ENCODE measurements at places on chromosomes 4 and X.
A peak's percentile ranks its signal among the peaks of the same experiment; 100 is the strongest.

- DNase-seq, result no peak
These were observed 92.2 kb upstream of the GPR34 start for GRCh38 chrX:41596596-41596995.

GRCh38 chr4:182294451-182294850 lies 51.2 kb downstream of the TENM3 start:
- DNase-seq, result no peak

GRCh38 chr4:150722908-150723362 lies 141.0 kb downstream of the MAB21L2 start:
- DNase-seq, result no peak

- no peak for DNase-seq
These were observed 58.7 kb downstream of the CCKAR start for GRCh38 chr4:26431461-26432180.

DNA sequence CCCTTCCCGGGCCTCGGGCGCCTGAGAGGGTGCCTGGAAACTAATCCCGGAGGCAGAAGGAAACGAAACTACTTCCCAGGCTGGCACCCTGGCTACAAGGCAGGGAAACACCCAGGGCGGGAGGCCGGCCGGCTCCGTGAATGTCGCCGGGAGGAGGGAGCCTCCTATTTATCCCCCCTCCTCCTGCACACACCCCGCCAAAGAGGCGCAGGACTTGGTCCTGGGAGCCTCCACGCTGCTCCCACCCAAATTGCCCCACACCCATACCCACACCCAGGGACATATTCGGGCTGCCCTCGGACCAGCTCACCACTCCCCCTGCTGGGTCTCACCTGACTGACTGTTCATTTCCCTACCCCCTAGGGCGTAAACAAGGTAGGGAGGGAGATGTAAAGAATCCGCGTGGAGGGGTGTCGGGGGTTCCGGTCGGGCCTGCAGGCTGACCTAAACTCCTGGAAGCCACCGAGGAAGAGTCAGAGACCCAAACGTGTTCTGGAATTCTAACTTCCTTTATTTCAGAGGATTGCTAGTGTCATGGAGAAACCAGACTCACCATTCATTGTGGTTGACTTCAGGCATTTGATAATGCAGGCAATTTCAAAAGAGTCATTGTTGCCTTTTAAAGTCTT lies at the start of gene BTC:
BTC (minus strand) TSS at position 142 of the 629 bp plus-strand sequence. CDS start 198 bp downstream, outside the sequence.
- no peak for DNase-seq

- DNase-seq, result no peak
These were observed 56.6 kb downstream of the ANAPC10 start for GRCh38 chr4:145041378-145041777.

GRCh38 chr4:126794363-126794762 lies 838.4 kb upstream of the INTU start:
- DNase-seq, result no peak

GRCh38 chrX:120137439-120137838 lies 21.0 kb upstream of the RHOXF2 start:
- no peak for DNase-seq

- DNase-seq, result no peak
These were observed 17.4 kb upstream of the RAB40A start for GRCh38 chrX:103536732-103537131.

DNA sequence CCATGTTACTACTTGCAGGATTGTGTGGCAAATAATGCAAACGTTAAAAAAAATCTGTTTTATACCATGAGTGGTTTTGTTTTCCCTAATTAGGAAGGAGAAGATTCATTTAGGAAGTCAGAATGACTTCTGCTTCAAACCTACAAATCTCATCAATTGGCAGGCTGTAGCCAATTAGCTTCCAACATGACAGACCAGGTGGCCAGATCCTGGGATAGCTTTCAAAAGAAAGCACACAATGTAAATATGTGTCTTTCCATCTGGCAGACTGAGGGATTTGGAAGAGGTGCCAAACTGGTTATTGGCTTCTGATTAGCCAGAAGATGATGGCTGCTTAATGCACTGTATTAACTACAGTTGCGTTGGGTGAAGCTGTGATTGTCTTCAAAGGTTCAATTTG lies 432.8 kb downstream of the ANKRD50 start:
- peak; percentile 82 for DNase-seq

DNA sequence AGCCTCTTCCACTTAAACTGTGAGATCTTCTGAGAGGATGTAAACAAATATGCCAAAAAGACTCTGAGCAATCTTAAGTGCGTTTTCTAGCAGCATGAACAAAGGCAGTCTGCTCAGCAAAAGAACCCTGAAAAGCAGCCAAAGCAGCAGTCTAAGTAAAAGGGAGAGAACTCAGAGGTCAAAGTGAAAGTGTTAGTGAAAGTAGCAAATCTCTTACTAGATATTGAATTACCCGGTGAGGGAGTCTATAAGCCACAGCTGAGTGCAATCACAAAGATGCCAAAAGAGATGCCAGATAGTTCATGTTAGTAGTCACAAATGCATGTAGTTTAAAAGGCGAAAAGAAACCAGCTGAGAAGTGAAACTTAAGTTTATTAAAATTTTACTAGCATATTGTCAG lies 7.9 kb upstream of the GNRHR start:
- no peak for DNase-seq

GRCh38 chrX:71935476-71935875 lies 24.8 kb downstream of the NHSL2 start:
- peak; percentile 79 for DNase-seq

GRCh38 chr4:111802191-111802590 lies 343.1 kb upstream of the FAM241A start:
- no peak for DNase-seq

- DNase-seq, result peak; percentile 90
These were observed 55.5 kb downstream of the LUZP4 start for GRCh38 chrX:115344885-115345614.

DNA sequence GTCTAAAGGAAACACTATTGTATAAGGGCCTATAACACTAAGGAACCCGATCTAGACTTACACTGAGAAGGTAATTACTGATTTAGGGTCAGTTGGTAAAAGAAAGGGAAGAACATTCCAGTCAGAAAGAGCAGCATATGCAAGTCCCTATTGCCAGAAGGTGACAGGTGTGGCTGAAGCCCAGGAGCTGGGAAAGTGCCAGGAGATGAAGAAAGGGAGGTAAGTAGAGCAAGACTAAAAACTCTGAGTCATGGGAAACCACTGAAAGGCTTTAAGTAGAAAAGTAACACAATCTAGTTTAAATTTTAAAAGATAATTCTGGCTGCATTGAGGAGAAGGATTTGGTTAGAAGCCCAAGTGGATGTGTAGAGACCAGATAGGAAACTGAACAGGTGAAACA lies 77.7 kb upstream of the INTU start:
- no peak for DNase-seq

DNA sequence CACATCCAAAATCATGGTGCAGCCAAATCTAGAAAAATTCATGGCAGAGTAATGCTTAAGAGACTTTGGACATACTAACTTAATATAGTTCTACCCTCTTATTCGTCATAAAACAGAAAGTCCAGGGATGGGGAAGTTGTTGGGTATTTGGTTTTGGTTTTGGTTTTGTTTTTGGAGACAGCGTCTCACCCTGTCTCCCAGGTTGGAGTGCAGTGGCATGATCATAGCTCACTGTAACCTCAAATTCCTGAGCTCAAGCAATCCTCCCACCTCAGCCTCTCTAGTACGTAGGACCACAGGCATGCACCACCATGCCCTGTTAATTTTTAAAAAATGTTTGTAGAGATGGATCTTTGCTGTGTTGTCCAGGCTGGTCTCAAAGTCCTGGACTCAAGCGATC lies 271.8 kb upstream of the TENM3 start:
- no peak for DNase-seq

GRCh38 chrX:70453024-70453618 lies 8.5 kb downstream of the DLG3 start:
- DNase-seq, result no peak

GRCh38 chrX:14932136-14932535 lies 58.9 kb downstream of the MOSPD2 start:
- DNase-seq, result no peak

- DNase-seq, result no peak
These were observed 74.1 kb downstream of the ARSJ start for GRCh38 chr4:113905301-113905700.

DNA sequence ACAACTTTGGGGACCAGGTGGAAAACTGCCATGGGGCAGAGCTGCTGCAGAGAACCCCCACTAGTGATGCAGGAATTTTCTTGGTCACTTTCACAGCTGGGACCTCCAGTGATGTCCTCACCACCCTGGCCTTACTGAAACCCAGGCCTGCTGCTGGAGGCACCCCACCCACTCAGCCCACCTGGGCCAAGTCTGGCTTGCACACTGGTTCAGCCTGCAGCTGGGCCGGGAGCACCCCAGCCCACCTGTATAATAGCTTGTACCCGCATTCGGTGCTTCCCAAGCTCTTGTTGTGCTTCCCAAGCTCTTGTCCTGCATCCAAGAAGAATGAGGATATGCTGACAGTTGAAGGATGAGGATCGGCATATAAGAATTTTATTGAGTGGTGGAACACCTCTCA lies 86.4 kb upstream of the ZMAT1 start:
- no peak for DNase-seq

DNA sequence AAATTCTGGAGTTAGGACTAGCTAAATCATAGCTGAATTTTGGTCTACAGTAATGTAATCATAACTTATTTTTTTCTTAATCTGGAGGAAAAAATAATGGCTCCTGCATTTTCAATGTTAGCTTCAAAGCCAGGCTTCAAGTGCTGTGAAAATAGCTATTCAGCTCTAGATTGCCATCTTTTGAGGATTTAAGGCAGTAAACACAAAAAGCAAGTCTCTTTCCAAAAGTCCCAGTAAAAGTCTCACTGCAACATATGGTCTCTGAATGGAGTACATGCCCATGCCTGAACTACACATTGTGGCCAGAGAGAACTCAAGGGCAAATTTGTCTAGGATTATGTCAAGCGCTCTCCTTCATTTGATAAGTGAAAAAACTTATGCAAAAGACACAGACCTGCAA lies 720.9 kb downstream of the FSTL5 start:
- no peak for DNase-seq

DNA sequence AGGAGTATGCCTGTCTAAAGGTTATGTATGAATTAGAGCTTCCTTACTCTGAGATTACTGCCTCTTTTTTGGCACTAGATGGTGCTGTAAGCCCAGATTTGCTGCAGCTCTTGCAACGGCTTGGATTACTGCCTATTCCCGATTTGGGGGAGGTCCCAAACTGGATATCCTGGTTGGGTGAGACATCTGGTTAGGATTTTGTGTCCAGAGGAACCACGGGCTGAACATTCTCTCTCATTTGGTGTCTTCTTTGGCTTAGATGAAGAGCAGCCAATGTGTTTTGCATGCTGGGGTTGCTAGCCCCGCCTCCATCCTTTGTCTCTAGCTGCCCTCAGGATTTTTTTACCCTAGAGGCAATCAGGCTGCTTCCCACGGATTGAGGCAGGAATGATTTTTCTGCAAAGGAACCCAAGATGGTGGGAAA lies 31.9 kb downstream of the F8A1 start:
- peak; percentile 54 for DNase-seq

GRCh38 chrX:17377091-17377717 lies 2.2 kb downstream of the NHS start:
- peak; percentile 62 for DNase-seq

DNA sequence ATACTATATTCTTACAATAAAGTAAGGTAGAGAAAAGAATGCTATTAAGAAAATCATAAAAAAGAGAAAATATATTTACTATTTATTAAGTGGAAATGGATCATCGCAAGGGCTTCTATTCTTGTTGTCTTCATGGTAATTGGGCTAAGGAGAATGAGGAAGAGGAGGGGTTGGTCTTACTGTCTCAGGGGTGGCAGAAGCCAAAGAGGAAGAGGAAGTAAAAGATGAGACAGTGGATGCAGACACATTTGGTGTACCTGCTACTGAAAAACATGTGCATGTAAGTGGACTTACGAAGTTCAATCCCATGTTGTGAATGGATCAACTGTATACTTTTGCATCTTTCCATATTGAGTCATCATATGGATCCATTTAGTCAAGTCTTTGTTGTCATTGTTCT lies 1502.1 kb upstream of the ADGRL3 start:
- no peak for DNase-seq

DNA sequence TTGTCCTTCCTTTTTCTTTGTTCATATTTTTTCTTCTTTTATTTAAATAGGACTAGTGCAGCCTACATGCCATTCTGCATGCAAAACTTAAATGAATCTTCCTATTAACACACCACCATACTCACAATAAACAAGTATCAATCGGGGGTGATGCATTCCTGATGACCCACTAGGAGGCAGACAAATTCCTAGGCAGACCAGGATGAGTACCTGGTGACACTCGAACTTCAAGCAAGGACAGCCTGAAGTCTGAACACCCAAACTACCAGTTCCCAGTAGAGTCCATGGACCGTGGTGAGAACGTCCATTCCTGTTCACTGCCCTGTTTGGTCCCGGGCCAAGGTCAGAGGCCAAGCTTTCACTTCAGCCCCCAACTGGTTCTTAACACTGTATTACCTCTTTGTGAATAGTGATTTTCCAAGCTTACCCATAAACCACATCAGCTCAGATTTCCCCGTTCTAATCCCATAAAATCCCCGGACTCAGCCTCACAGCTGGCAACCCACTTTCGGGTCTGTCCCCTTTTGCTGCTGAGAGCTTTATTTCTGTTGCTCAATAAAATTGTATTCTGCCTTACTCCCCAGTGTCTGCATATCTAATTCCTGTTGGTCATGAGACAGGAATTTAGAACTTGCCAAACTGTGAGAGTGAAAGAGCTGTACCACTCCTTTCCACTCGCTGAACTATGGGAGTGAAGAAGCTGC lies 1286.6 kb downstream of the FSTL5 start:
- DNase-seq, result no peak

DNA sequence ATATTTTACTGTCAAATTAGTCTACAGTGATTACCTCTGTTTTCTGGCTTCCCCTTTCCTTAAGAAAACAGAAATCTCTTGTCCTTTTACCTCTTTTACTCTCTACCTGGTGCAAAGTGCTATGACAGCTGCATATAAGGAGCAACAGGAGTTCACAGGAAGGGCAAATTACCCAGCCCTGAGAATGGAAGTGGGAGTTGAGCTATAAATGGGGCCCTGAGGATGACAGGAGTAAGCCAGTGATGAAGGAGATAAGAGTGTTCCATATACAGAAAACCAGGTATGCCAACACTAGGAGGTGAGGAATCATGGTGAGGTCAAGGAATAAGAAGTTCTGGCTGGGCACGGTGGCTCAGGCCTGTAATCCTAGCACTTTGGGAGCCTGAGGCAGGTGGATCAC lies 4.5 kb upstream of the HSD17B13 start:
- DNase-seq, result no peak

GRCh38 chr4:14371131-14371530 lies 631.1 kb upstream of the CPEB2 start:
- no peak for DNase-seq

DNA sequence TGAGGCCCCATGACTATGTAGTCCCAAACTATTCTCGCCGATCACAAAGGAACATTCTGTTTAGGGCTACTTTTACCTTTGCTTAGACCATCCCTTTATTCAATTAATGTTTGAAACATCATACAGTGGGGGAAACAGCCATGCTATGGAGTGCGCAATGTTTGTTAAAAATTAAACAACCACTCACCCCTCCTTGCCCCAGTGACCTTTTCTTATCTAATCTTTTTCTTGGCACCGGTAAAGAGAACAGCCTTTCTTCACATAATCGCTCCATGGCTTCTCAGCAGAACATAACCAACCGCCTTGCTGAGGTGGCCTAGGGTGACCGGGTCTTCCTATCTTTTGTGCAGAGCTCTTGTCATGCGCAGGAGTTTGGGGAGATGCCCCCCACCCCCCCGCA lies 152.6 kb downstream of the VCX3A start:
- DNase-seq, result no peak
